ENCODE measurements at places on chromosomes 3 and 15.

DNA sequence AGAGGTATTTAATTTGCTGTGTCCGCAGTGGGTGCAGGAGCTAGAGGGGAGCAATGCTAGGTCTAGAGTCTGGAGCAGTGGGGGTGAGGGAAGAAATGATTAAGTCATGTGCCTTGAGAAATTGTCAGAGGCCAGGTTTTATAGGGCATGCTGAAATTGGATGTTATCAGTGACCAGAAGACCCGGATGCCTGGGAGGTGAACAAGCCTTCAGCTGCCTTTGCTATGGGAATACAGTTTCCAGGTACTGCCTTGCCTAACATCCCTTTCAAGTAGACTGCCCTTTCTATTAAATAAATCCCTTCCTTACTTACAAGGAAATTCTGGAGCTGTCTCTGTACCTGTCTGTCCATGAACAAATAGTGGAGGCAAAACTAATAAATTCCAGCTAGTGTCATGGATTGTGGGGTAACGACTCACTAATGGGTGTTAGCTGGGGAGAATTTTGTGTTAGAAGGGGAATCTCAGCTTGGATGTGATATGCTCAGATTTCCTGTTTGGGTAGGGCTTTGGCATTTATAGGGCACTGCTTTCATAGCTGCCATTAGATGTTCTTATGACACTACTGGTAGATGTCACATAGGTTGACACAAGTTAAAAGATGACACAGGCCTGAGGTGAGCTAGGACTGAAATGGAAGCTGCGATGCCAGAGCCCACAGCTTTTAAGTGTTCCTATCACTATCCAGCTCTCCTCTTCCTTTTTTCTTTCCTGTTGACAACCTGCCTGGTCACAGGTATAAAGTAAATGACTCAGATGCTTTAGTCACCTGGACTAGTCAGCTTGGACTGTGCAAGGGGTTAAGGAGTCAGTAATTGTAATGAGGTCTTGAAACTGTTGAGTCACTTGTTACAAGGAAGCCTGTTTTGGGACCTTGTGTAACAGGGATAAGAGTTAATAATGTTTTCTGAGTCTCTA, 21.3 kb downstream of the CHD2 start:
- no peak for DNase-seq

- no peak for DNase-seq
Measured at GRCh38 chr3:178483704-178484103, 52.5 kb upstream of the KCNMB2 start.

DNA sequence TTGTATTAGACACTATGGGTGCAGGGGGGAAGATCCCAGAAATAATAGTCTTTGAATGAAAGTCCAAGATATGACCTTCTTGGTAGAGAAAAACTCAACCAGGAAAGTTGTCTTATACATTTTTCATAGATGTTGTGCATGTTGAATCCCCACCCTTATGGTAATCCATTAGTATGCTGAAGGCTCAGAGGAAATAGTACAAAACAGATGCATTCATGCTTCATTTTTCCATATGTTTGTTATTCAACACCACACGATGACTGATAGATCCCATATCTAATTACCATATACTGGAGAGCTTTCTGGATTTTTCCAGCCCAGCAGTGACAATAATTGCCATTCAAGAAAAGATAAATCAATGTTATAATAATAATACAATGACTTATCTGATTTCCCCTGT, 487.4 kb downstream of the FGF12 start:
- DNase-seq, result no peak

DNA sequence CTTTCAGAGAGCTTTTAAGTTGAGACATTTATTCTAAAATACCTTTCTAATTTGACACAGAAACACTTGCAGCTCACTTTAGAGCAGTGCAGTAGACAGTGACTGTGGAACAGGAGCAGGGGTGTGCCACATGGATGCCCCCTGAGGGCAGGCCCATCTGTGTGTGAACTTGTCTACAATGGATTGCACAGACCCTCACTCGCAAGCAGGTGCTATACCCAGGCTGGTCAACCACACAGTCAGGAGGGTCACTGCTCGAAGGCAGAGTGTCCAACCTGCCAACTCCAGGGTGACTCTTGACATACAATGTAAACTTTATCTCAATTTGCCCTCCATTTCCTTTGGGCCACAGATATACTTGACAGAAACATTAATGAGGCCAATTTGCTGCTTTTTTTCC, 437.2 kb downstream of the EPHB1 start:
- DNase-seq, result no peak

DNA sequence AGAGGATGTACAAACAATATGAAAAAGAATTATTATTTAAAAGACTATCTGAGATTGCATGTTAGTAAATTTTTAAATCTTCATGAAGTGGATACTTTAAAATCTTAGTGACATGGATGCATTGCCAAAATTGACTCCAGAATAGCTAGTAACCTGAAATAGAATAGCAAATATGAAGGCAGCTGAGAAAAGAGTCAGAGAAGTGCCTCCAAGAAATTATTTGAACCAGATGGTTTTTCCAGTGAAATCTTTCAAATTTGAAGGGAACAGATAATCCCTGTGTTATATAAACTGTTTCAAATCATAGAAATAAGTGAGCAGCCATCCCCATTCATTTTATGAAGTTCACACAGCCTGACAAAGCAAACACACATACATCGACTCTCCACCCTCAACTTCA, 29.6 kb downstream of the FSIP1 start:
- no peak for DNase-seq

- no peak for DNase-seq
Measured at GRCh38 chr3:60323651-60324050, 927.6 kb downstream of the FHIT start.

GRCh38 chr3:115428841-115429240, 194.5 kb upstream of the GAP43 start:
- DNase-seq, result no peak

- no peak for DNase-seq
Measured at GRCh38 chr3:159233734-159234133, 431.9 kb downstream of the MFSD1 start.

DNA sequence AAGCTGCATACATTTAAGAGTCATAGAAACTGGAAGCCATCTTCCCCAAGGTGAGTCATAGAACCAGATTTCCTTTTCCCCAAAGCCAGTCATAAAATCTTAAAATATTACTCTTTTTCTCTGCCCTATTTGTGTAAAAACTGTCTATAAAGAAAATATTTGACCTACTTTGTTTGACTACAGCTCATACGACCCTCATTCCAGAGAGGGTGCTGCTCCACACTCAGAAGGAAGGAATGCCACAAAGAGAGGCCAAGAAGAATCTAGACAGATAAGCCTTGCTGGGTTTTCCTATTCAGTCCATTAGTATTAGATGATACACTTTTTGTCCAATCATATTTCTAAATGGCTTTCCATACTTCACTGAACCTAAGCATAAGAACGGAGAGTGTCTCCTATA, 671.6 kb upstream of the SGO1 start:
- no peak for DNase-seq

DNA sequence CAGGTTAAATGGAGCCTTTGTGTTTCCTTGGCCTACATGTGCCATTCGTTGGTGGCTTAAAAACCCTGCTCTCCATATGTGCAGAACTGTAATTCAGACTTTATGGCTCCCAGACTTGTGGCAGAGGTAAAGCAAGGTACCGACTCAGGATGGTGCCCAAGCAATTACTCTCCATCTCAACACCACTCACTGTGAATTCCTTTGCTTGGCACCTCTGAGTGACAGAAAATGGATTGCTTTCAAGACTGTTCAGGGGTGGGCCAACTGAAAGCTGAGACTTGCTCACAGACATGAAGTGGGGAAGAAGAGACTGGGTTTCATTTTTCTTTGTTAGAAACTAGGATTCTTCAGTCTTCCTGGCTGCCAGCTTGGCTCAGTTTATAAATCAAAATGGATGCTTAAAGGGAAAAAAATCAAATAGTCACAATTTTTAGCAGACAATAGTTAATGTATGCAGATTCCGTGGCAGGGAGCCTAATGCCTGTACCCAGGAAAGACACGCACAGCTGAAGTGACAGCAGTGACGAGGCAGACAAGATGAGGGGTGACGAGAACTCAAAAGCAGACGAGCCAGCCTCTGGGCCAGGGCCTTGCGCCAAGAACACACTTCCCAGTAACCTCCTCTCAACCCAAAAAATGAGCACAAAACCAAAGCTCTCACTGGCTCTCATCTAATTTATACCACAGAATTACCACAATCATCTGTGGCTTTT, 207.9 kb upstream of the SLC2A2 start:
- DNase-seq, result no peak

- no peak for DNase-seq
Measured at GRCh38 chr15:57281321-57281720, 95.0 kb upstream of the CGNL1 start.

GRCh38 chr3:126170073-126170777, 10.2 kb downstream of the ALDH1L1 start:
- no peak for DNase-seq

- DNase-seq, result no peak
Measured at GRCh38 chr3:99041747-99042146, 140.3 kb upstream of the DCBLD2 start.

DNA sequence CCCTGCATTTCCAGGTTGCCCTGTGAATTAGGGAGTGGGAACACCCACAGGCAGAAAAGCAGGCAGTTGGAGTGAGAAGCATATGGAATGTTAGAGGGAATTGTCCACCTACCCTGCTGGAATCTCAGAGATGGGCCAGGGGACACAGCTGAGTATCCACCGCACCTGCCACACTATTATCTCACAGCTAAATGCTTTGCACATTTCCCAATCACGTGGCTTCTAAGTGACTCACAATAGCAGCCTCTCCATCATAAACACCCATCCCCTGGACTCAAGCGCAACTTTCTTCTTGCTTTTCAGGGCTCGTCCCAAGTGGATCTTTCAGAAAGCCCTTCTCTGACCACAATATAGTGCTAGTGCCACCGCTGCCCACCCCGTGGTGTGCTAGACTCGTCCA, 389.0 kb upstream of the LMCD1 start:
- no peak for DNase-seq

- peak; percentile 18 for DNase-seq
Measured at GRCh38 chr3:101531473-101532086, 18.6 kb upstream of the SENP7 start.

DNA sequence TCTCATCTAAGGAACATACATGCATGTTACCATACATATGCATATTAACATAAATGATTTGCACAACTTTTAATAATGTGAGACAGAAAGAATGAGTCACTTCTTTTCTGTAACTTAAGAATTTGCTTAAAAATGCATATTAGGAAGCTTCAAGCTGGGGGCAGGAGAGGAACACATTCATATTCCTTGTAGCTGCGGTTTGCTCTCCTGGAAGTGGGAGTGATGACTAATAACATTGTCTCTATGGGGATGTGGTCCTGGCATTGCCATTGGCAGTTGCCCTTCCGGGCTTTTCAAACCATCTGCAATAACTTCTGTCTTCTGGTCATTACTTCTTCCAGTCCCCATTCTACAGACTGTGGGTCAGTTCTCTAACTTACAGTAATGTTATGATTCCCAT, 15.6 kb downstream of the CHST2 start:
- DNase-seq, result no peak

GRCh38 chr3:128496602-128497304, 3.8 kb upstream of the GATA2 start:
- DNase-seq, result no peak

DNA sequence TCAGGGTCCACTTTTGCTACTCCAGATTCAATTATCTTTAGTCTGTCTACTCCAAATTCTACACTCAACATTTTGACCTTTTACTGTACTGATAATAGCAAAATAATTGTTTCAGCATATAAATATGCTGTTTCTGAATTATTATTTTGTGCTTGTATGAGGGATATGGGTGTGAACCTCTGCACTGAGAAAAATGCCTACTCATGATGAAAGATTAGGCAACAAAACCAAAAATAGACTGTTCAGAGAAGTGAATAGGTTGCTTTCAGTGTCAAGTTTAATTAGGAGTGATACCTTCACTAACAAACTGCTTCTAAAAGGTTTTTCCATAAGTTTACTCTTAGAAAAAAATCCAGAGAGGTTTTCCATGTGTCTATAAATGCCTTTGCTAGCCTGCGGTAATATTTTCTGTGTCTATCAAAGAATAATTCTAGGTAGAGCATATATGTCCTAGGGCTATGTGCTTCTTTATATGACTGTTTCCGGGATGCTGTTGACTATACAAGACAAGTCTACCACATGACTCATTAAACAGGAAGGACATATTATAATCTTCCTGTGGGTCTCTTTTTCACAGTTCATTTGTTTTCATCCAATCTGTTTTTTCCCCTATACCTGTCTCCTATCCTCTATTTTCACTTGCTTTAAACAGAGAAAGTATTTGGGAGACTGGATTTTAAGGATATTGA, 218.5 kb upstream of the TTC14 start:
- DNase-seq, result no peak

DNA sequence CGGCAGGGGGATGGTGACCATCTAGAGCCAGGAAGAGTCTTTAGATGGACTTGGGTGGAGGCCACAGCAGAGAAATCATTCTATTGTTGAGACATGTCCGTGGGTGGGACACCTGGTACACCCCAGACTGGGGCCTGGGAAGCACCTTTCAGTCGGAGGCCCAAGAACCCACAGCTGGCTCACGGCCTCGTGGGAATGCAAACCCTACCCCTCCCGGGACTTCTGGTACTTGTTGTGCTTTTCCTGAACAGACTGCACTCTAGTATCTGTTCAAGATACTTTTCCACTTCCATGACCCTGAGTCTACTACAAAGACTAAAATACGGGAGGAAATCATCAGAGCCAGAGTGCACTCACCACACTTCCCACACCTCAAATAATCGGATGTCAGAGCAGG, 60.7 kb downstream of the BDH1 start:
- DNase-seq, result no peak

GRCh38 chr3:17088017-17088416, 203.3 kb downstream of the PLCL2 start:
- DNase-seq, result no peak

GRCh38 chr3:155158346-155159037, 78.4 kb downstream of the MME start:
- DNase-seq, result no peak

DNA sequence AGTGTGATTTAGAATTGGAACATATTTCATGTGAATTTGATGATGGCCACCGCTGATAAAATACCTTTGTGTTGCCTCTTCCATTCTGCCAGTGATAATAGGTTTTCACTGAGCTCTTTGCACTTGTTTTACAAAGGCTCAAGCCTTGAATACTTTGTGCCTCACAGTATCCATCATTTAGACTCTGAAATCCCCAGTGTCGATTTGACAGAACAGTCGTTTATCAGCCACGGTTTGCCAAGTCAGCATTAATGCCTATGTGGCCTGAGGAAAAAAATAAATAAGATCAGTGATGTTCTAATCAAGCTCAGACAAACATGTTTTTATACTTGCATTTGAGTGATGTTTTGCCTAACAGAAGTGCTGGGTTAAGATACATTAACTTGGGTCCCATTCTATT, 399.1 kb downstream of the RBMS3 start:
- no peak for DNase-seq

DNA sequence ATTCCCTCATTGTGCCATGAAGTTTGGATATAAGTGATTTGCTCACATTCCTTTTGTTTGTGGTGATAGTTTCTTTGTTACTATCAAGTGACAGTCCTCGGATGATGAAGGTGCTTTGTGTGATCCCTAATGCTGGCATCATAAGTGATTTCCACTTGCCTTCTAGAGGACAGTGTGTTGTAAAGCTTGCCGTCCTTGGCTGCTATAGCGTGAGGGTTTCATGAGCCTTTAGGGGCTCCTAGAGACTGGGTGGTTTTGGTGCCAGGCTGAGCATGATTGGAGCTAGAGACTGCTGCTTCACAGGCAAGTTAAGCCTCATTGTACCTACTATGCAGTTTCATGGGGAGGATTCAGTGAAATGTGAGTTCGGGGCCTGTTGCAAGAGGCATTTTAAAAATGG, 12.4 kb downstream of the SNRK start:
- DNase-seq, result no peak

Data from CD4-positive, alpha-beta T cell treated with Interleukin-21 for 1 hour (primary cell).